ENCODE measurements at places on chromosomes 16 and 17.

DNA sequence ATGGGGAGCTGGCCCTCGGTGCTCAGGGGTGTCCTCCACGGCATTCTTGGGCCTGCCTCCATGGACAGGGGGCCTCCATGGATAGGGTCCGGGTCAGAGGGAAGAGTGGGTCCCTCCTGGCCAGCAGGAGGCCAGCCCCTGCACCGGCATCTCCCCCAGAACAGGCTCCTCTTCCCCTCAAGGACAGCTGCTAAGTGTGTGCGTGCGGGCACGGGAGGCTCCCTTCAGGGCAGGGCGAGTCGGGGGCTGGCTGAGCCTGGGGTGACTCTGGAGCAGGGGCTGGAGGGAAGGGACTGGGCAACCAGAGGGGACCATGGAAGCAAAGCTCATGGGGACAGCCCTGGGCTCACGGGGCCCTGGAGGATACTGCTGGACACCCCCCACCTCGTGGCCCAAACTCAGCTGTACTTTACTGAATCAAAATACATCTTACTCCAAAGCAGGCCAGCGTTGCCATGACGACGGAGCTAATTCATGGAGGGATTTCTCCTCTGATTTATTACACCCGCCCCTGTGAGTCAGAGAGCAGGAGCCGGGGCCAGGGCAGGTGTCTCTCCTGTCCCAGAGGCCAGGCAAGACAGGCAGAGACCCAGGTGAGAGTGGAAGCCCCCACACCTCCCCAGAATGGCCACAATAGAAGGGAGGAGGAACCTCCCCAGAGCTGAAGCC is 2.1 kb downstream of the CASKIN1 start:
- peak; percentile 29 for DNase-seq

DNA sequence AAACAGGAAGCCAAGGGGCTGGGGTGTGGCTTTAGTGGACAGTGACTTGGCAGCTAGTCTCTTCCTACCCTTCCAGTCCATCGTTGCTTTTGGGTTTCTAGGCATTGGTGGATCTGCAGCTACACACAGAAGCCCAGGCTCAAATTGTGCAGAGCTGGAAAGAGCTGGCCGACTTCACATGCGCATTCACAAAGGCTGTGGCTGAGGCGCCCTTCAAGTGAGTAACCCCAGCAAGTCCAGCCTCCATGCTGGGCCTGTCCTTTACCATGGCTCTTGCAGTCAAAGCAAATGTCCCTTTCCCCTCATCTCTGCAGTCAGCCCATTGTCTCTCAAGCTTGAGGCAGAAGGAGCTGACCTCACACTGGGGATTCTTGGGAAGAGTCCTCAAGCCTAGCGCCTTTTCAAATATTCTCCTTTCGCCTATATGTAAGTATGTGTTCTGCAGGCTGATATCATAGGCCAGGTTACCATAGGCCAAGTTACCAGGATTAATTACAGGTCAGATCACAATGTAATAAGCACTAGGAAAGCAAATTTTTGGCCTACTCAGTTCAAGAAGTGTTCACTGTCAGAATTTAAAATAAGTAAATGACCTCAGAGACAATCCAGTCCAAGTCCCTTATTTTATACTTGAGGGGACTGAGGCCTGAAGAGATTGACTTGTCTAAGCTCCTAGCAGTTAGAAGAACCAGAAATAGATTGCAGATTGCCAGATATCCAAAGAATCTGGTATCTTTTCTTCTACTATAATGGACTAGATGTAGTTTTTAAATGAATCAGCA is 6.5 kb downstream of the EME1 start:
- DNase-seq: no peak

GRCh38 chr16:1335996-1336395 is 2.6 kb downstream of the BAIAP3 start:
- DNase-seq: no peak

- no peak for DNase-seq
These were observed 6.6 kb downstream of the FASN start for GRCh38 chr17:82091264-82092066.

DNA sequence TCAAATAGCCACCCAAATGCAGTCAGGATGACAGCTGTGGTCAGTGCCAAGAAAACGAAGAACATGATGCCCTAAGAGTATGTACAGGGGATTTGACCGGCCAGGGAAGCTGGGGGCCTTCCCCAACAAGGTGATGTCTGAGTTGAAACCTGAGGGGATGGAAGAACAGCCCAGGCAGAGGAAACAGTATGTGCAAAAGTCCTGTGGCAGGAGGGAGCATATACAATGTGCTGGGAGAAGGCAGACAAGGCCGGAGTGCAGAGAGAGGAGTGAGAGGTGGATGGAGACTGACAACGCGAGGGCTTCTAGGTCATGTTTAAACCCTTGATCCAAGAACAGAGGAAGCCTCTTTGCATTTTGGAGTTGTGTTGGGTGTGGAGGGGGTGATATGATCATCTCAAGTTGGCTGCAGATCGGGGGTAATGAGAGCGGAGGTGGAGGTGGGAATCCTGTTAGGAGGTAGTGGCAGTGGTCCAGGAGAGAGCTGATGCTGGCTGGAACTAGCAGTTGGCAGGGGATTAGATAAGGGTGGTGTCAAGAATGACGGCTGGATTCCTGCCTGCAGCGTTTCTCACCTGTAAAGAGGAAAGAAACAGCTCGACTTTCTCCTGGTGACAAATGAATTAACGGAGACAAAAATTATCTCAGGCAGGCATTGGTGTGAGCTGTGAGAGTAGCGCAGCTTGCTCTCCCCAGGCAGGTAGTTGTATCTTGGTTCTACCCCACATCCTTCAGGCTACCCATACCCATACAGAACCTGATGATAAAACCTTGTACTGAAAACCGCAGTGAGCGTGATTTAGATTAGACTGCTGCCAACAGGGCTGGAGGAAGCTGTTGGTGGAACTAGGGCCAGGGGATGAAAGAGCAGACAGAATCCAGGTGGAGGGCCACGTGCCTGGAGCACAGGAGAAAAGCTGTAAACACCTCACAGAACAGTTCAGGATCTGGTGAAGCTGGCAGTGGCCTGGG is 37.2 kb upstream of the NGFR start:
- DNase-seq: no peak

- DNase-seq: no peak
These were observed 49.1 kb downstream of the SPAG9 start for GRCh38 chr17:51071556-51071955.

GRCh38 chr16:70294385-70295025 is 4.5 kb upstream of the DDX19B start:
- DNase-seq: no peak

DNA sequence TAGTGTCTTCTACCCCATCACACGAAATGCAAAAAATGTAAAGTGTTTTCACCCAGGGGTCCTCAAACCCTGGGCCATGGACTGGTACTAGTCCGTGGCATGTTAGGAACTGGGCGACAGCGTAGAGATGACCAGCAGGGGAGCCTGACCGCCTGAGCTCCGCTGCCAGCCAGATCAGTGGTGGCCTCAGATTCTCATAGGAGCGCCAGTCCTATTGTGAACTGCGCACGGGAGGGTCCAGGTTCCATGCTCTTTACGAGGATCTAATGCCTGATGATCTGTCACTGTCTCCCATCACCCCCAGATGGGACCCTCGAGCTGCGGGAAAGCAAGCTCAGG is 4.5 kb downstream of the SCARF1 start:
- DNase-seq: no peak

- DNase-seq: no peak
These were observed 156.9 kb upstream of the KCNJ16 start for GRCh38 chr17:69918164-69918563.

All from HFF-Myc (cell line).